ENCODE measurements at places on chromosomes 7 and 10.

DNA sequence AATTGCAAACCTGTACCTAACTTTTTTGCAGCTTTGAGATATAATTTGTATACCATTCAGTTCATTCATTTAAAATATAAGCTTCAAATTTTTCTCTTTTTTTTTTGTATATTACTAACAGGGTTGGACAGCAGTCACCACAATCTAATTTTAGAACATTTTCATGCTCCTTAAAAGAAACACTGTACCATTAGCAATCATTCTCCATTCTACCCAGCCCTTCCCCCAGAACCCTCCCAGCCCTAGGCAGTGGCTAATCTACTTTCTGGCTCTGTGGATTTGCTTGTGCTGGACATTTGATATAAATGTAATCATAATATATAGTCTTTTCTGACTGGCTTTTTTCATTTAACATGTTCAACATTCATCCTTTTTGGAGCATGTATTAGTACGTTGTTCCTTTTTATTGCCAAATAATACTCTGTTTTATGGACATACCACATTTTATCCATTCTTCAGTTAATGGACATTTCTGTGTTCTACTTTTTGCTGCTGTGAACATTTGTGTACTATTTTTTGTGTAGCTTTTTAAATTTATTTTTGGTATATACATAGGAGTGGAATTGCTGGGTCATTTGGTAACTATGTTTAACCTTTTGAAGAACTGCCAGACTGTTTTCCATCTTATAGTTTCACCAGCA lies 40.9 kb upstream of the ST7 start:
- H3K27me3 ChIP-seq = no peaks in the 10 kb centered on the region
- H3K27ac ChIP-seq = no peak overlapping the region
- no peak overlapping the region for H3K4me3 ChIP-seq
- H3K36me3 ChIP-seq = no peaks in the 10 kb centered on the region
- no peak for DNase-seq
- H3K4me1 ChIP-seq = no peaks in the 10 kb centered on the region

DNA sequence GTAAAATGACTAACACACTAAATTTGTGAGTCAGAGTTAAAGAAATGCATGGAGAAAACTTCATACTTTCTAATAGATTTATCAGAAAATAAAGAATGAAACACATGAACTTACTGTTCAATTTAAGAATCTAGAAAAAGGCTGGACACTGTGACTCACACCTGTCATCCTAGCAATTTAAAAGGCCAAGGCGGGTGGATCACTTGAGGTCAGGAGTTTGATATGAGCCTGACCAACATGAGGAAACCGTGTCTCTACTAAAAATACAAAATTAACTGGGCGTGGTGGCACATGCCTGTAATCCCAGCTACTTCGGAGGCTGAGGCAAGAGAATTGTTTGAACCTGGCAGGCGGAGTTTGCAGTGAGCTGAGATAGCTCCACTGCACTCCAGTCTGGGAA lies 1106.2 kb upstream of the LRRN3 start:
- no peaks in the 10 kb centered on the region for H3K36me3 ChIP-seq
- no peak for DNase-seq
- H3K4me1 ChIP-seq = no peaks in the 10 kb centered on the region
- H3K4me3 ChIP-seq = no peak overlapping the region
- no peaks in the 10 kb centered on the region for H3K27me3 ChIP-seq

GRCh38 chr7:157645539-157645938 lies 308.7 kb downstream of the DNAJB6 start:
- H3K27ac ChIP-seq = no peak overlapping the region
- H3K27me3 ChIP-seq = no peaks in the 10 kb centered on the region
- H3K4me3 ChIP-seq = no peak overlapping the region
- no peak for DNase-seq

DNA sequence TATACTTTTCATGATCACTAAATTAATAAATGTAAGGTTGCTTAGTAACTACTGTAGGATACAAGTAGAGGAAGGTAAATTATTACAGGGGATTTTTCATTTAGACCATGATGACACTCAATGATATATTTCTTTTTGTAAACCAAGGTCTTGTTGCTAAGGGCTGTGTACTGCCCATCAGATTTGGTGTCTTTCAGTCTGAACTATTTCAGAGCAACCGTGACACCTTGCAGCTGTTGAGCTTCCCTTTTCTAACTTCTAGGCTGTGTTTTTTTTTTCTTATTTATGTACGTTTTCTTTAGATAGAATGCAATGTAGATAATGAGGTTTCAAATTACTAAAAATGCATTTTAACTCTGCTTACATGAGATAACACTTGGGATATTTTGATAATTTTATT lies 292.0 kb upstream of the MBL2 start:
- H3K4me3 ChIP-seq = no peak overlapping the region
- no peaks in the 10 kb centered on the region for H3K36me3 ChIP-seq
- H3K27ac ChIP-seq = no peak overlapping the region
- no peaks in the 10 kb centered on the region for H3K27me3 ChIP-seq
- DNase-seq = no peak

DNA sequence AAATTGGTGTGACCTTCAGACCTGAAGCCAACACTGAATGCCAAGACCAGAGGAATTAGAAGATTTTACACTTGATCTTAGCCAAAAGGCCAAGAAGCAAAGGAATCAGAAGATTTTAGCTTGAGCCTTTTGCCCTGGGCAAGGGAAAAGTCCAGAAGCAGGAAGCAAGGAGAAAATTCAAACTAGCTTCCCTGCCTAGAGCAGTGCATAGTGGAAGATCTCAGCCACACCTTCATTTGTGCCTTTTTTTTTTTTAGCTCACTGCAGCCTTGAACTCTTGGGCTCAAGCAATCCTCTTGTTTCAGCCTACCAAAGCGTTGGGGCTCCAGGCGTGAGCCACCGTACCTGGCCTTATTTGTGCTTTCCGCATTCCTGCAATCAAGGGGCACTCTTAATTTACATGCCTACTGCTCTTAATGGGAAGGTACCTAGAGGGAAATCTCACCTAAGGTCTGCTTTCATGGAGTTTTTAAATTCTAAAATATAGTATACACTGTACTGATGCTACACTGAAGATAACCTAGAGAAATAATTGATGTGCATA lies 8.3 kb upstream of the PIP4K2A start:
- DNase-seq = no peak
- H3K4me3 ChIP-seq = no peak overlapping the region
- no peak overlapping the region for H3K27ac ChIP-seq
- H3K4me1 ChIP-seq = no peaks in the 10 kb centered on the region
- no peaks in the 10 kb centered on the region for H3K27me3 ChIP-seq

Data from ovary (tissue), 10 donors.